NCI-H1436 treated with DMSO at 0.1 percent for 48 hours (cell line): ENCODE measurements at places on chromosomes 5 and 9.

- DNase-seq: no peak
Observed at GRCh38 chr5:116865651-116866050, 291.0 kb upstream of the SEMA6A start.

GRCh38 chr9:116269250-116269649 is 115.7 kb downstream of the PAPPA start:
- no peak for DNase-seq

GRCh38 chr5:89847743-89848142 is 561.8 kb downstream of the CETN3 start:
- no peak for DNase-seq

GRCh38 chr5:168801567-168801966 is 222.4 kb upstream of the PANK3 start:
- no peak for DNase-seq

GRCh38 chr5:147417135-147417813 is 92.6 kb downstream of the DPYSL3 start:
- no peak for DNase-seq

- DNase-seq: no peak
Observed at GRCh38 chr5:97106216-97106581, 36.2 kb downstream of the LIX1 start.

DNA sequence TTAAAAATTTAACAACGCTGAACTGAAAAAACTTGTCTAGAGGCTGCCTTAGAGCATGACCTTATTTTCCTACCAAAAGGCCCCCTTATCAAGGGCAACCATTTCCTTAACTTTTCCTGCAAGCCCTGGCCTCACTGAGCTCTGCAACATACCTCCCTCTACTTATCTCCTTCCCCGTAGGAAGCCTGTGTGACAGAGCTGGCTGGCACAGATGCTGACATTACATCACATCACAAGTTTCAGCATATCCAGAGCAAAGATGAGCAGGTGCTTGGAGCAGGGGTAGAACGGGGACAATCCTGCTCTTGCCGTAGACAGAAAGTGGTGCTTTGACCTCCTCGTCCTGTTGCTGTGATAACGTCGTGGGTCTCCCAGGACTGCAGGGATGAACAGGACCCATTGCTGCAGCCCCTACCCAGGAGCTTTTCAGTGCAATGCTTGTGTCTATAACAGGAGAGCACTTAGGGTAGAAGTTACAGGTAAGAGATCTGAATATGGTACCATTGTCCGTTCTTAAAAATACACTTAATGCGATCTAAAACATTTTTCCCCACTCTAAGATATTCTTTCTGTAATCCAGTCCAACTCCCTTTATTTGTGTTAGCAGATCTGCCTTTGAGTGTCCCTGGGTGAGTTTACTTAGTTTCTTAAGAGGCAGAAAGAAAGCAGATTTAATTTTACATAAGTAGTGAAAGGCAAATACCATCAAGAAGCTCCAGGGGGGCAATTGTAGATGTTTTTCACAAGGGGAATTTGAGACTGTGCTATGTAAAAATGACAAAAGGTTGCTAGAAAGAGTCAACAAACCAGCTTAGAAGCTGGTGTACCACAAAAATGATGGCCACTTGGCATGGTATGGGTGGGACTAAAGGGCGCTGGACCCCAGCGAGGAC is 101.9 kb upstream of the EFNA5 start:
- peak; percentile 44 for DNase-seq

DNA sequence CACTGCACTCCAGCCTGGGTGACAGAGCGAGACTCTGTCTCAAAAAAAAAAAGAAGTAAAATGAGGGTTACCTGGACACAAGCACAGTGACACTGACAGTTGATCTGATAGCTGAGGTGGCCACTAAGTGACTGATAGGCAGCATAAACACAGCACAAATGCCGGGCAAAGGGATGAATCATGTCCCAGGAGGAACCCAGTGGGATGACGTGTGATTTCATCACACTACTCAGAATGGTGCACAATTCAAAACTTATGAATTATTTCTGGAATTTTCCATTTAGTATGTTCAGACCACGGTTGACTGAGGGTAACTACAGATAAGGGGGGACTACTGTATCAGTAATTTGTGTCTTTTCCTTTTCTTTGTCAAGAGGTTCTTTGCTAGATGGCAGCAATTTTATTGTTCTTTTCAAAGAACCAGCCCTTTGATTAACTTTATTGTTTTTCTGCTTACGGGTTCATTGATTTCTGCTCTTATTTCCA is 34.3 kb upstream of the RNF130 start:
- DNase-seq: no peak

GRCh38 chr5:73514418-73514817 is 16.2 kb downstream of the BTF3 start:
- no peak for DNase-seq

DNA sequence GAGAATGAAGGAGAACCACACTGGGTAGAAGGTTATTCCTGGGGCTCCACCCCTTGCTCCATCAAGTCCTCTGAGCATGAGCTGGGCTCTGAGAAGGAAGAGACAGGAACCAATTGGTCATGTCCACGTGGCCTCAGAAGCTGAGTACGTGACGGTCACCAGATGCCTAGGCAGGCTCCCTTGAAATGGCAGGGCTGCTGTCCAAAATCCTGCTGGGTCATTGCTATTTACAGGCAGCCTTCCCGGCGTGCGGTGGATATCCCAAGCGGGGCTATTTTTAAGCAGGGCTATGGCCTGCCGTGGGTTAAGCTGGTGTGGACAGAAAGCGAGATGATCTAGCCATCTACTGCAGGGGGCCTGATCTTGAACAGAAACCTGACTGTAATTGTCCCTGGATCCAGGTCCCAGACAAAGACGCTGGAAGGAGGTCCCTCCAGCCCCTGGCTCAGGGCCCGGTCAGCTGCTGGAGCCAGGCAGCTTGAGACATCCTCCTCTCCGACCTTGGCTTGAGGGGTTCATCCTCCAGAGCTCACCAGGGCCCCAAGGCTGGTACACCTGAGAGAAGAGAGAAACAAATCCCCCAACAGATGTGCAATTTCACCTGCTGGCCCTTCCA is 550 bp upstream of the CKMT2 start:
- DNase-seq: no peak

DNA sequence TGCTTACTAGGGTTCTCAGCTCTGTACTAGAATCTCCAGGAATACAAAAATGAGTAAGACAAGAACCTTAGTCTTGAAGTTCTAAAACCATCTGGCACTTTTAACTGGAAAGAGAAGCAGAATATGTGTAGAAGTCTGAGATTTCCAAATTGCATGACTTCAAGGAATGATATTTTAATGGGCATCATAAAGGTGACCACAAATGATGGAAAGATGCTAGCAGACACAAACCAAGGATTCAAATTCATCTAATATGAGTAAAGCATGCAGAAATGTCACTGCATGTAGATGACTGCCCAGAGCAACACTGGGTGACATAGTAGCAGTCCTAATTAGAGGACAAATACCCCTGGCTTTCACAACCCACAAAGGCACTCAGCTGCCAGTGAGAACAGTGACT is 117.2 kb downstream of the RPS23 start:
- no peak for DNase-seq

- no peak for DNase-seq
Observed at GRCh38 chr9:129547063-129547462, 73.8 kb downstream of the C9orf50 start.

DNA sequence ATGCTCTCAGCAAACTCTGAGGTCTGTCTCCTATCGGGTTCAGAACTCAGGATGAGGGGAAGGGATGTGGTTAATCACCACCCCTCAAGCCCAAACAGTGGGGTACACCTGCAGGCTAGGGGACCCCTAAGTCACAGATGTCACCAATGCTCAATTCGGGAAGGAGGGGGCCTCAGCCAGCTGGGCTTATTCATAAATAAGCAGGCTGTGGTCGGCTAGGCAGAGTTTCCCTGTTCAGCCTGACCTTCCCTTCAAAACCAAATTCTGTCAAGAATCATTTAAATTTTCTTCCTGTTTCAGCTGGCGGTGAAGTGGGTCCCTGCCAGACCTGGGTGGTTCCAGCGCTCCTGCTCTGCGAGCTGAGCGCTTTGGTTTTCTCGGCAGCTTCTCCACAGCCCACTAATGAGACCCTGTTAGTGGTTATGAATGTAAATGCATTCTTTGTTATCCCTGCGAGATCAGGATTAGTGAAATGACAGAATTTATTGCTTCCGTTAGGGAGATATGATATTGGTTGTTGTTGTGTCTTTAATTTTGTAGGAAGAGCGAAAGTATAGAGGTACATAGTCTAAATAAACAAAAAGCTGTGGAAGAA is 68.3 kb downstream of the AK8 start:
- DNase-seq: no peak

DNA sequence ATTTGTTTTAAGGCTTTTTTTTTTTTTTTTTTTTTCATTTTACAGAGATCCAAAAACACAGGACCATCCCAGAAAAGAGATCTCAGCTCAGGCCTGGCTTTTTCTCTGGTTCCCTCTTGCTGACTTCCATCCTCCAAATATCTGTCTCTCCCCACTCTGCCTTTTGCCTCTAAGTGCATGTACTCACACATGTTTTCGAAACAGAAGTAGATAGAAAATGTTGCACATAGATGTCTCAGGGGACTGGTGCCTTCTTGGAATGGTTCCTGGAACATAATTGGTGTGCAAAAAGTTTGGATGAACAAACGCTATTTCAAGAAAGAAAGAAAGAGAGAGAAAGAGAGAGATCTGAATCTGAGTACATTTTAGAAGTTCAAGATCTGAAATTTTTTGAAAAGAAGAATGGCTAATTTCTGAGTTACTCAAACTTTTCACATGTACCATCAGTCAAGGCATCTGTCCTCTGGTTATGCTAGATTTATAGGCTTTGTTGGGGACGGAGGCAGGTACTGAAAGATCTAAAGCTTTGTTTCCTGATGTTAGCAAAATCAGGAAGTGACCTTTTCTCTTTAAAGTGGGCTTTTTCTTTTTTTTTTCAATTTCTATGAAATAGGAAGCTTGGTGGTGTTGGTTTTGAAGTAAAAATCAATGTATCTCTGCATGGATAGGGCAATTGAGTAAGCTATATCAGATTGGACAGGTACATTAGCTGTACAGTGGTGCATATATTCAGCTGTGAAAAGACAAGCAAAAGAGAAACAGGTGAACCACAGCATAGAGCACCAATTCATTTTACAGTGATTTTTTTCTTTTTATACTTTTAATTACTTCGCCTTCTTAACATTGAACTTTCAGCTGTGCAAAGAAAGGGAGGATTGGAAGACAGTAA is 8.5 kb upstream of the TNFSF8 start:
- no peak for DNase-seq
